Stimulated activated CD4-positive, alpha-beta T cell treated with anti-CD3 and anti-CD28 coated beads, Interleukin-12 subunit alpha, Interleukin-12 subunit beta, amount 100 ng/mL, for 24 hours (primary cell): ENCODE measurements at places on chromosomes 13 and 19.

DNA sequence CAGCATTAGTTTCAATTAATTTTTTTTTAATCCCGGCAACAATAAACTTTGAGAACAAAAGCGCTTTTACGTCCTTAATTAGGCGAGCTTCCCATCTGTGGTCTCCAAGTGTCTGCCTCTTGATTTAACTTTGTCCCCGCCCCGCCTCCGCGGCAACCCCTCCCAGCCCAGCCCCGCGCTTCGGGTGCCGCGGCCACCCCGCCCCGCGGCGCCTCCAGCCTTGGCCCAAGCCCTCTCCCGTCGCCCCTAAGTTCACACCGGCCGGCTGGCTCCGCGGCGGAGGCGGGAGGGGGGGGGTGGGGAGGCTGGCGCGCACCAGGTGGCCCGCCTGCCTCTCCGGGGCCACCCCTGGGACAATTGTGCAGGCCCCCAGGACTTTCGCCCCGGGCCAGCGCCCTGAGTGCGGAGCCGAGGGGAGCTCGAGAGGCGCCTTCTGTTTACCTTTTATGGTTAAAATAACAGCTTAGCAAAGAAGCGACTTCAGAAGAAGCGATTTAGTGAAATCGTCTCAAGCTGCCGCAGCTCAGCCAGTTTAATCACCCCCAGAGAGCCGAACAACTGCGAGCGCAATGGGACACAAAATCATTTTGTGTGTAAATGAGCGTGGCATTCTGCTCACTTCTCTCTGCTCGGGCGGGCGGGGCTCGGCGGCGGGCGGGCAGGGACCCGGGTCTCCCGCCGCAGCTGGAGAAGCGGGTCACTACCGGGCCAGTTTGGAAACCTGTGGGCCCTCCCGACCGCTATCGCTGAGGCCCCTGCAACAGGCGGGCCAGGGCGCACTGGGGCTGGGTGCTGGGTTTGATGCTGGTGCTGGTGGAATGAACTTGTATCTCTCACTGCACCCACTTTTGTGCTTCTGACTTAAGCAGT is 1.4 kb downstream of the KCTD15 start:
- peak; percentile 37 for DNase-seq

DNA sequence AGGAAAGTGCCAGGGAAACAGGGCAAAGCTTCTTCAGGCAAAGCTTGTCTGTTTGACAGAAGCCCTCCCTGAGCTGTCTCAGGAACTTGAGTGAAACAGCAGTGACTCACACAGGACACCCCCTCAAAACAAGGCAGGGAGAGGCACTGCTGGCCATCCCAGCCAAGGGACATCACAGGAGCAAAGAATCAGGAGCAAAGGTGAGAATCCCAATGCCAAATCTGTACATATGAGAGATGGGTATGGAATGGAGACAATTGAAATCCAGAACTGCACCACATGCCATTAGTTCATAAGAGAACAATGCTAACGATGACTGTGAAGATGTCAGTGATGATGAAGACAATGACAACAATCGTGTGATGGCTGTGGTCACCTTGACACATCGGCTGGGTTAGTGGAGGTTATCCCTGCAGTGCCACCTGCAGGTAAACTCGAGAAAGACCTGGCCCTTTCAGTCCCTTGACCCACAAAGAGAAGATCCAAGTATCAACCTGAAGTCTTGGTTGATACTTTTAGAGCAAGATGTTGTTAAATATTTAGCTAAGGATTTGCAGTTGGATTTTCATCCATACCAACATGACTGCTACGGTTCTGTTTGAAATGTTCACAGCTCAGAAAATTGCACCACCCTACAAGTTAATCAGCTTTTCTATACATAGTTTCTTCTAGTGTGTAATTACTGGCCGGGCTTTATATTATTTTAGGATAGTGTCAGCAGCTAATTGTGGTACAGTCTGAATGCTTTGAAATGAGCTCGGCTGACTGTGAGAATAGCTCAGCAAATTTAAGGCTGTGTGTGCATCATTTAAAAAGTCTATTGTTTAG is 42.0 kb upstream of the IPO5 start:
- DNase-seq = no peak

DNA sequence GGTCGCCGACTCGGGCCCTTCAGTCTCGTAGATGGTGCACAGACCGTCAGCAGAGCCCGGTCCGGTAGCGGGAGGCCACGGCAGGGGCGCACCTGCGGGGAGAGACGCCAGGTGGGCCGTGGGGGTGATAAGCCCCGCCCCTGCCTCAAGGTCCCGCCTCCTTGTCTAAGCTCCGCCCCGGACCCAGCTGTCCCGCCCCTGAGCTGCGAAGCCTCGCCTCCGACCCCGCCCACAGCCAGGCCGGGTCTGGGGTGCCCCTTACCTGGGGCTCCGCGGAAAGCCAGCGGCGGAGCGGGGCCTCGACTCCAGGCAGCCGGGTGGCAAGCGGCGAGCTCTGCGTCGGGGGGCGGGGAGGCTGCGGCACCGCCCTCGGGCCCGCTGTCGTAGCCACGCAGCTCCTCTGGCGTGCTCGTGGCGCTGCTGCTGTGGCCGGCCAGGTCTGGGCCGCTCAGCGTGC is 4.7 kb downstream of the PRR36 start:
- peak; percentile 58 for DNase-seq

DNA sequence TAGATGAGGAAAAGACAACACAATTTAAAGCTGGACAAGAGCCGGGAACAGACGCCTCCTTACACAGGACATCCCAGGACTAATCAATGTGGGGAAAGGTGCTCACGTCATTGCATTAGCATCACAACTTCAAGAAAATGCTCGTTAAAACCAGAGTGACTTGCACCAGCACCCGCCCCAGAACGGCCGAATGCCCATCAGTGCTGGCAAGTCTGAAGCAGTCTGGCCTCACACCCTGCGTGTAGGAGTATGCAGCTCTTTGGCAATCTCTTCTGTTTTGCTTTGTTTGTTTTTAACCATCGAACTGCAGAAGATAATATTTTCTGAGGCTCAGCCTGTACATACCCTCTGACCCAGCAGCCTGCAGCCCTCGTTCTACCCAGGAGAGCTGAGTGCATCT is 44.8 kb upstream of the LDLR start:
- DNase-seq = no peak

DNA sequence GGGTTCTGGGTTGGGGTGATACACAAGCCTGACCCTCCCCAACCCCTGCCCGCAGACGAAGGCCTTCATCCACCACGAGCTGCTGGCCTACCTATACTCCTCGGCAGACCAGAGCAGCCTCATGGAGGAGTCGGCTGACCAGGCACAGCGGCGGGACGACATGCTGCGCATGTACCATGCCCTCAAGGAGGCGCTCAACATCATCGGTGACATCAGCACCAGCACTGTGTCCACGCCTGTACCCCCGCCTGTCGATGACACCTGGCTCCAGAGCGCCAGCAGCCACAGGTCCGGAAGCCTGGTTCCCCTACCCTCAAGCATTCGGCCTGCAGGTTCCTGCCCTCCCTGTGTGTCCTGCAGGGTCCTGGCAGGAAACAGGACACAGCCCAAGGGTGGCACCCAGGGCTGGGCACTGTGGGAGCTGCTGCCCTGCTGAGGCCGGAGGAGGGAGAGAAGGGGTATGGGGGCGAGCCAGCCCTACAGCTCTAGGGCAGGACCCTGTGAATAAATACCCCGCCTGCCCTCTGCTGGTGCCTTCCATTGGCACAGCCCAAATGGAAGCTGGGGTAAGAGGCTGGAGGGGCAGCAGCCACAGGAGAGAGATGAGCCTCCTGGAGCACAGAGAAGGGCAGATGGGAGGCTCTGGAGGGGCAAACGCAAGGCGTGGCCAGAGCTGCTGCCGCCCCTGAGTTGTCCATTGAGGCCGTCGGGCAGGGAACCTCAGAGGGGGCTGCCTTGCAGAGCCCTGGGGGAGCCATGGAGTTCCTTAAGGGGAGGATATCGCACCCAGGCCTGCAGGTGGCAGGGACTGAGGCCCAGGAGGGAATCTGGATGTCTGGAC is 6.8 kb downstream of the TMED1 start:
- DNase-seq = no peak

DNA sequence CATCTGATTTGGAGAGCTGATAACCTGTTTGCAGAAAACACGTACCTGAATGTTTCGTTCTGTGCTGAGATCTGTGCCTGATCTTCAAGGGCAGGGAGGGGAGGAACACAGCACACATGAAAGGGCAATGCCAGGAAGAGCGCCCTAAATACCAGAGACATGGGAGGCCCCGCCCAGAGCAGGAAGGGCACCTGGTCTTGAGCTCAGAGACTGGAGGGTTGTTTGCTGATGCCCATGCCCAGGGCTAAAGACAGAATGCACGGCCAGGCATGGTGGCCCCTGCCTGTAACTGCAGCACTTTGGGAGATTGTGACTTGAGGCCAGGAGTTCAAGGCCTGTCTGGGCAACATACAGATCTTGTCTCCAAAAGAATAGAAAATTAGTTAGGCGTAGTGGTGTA is 183.2 kb downstream of the TUBA3C start:
- no peak for DNase-seq

GRCh38 chr13:74024314-74024713 is 109.9 kb downstream of the KLF12 start:
- DNase-seq = no peak

- DNase-seq = no peak
These were observed 373.5 kb downstream of the KCTD12 start for GRCh38 chr13:76512721-76513145.

- DNase-seq = no peak
These were observed 103.3 kb downstream of the SPRY2 start for GRCh38 chr13:80237646-80238045.

GRCh38 chr19:5434351-5434917 is 20.8 kb upstream of the ZNRF4 start:
- DNase-seq = no peak

DNA sequence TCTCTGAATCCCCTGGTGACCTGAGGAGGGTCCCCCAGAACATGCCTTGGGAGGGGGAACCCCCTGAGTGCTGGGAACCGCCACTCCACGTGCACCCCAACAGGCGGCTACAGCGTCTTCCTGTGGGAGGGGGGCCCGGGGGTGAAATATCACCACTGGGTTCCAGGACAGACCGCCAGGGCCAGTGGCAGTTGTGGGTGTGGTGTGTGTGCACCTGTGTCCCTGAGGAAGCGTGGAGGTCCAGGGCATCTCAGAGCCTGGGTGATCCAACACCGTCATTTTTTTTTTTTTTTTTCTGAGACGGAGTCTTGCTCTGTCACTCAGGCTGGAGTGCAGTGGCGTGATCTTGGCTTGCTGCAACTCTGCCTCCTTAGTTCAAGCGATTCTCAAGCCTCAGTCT is 4.2 kb downstream of the ADGRE5 start:
- DNase-seq = no peak

DNA sequence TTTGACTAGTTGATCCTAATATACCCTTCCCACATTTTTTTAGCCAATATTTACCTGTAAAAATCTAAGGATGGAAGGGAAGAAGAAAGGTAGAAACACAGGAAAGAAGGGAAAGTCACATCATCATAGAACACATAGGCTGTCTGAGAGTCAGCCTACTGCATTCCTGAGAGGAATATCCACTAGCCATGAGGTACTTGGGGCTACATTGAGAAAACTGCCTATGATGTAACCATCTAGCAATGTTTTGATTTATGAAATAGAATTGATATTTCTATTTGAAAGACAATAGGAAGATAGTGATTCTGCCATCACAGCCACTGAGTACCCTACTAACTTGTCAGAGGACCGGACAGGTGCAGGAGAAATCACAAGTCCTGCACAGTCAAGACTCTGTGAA is 873.8 kb downstream of the GPC5 start:
- DNase-seq = no peak
